ENCODE measurements at places on chromosomes 6 and 20.

GRCh38 chr20:38779247-38780097 is 26.0 kb upstream of the PPP1R16B start:
- DNase-seq = no peak

DNA sequence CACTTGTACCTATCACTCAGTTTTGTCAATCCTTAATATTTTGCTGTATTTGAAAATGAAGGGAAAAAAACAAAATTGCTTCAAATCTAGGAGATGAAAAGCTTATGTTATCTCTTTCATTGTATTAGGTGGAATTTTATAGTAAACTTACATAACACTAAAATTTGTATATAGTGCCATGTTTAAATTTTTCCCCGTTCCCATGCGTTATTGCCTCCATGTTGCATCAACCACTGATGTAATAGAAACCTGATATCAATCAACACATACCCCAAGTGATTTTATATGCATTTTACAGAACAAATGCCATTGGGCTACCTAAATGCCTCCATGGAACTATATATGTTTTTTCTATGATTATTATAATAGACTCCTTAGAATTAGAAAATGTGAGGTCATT is 14.8 kb upstream of the TREM2 start:
- no peak for DNase-seq

DNA sequence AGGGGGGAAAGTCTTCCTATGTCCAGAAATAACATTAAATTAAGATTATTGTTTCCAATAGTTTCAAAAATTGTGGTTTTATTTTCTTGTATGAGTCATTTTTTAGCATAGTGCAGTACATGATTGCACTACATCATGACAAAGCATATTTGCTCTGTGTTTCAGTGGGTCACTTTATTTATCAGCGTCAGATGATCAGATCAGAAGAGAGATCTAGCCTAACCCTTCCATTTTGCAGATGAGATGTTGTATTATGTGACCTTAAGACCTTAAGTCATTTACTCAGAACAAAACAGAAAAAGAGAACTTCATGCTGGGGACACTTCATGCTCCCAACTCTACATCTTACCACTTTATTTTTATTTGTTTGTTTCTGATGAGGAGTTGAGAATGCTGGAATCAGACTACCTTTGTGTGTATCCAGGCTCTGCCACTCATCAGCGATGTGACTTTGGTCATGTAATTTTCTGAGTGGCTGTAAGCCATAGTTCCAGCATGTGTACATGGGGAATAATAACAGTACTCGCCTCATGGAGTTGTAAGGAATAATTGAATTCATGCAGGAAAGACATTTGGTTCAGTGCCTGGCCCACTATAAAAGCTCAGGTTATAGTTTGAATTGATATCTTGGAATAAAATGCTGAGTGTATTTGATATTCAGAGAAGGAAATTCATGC is 13.5 kb downstream of the EYA4 start:
- DNase-seq = no peak

DNA sequence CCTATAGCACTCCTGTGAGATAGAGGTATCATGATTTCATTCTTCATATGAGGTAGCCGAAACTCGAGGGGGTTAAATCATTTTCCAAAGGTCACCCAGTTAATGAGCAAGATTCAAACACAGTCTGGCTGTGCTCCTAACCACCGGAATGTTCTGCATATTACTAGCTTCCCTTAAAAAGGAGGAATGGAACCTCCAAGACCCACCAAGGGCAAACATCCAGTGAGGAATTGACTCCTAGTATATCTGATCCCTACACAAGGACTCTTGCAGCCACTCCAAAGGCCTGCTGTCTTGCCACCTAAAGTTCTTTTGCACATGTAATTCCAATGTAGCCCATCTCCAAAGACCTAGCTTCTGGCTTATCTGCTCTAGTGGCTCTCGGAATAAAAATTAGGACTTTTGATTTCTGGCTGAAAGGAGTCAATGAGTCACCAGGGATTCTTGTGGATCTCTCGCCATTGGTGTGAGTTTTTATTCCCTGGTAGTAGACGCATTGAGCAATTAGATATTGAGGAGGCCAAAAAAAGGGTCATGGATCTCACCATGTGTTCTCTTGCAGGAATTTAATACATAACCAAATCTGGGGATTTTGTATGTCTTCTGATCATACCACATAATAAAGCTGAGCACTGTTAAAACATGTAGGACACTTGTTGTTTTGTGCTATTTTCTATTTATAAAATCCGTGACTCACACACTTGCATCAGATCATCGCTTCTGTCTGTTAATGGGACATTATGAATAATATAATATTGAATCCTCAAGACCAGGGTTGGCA is 9.1 kb downstream of the BCAS1 start:
- no peak for DNase-seq

GRCh38 chr20:41234041-41234440 is 83.5 kb downstream of the ZHX3 start:
- no peak for DNase-seq

DNA sequence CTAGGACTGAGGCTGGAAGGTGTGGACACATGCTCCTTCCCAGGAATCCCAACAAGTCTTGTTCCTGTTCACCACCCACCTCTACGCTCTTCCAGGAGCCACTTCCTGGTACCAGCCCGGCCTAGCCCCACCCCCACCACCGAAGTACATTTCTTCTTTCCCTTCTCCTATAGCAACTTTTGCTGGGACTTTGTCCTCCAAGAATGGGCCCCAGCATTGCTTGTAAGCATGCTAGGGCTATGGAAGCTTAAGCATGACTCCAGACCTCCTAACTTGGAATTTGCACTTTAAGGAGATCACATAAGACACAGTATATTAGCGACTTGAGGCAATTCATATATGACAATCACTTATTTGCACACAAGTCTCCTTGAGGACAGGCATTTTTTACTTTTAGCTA is 462.0 kb upstream of the ARID1B start:
- no peak for DNase-seq

DNA sequence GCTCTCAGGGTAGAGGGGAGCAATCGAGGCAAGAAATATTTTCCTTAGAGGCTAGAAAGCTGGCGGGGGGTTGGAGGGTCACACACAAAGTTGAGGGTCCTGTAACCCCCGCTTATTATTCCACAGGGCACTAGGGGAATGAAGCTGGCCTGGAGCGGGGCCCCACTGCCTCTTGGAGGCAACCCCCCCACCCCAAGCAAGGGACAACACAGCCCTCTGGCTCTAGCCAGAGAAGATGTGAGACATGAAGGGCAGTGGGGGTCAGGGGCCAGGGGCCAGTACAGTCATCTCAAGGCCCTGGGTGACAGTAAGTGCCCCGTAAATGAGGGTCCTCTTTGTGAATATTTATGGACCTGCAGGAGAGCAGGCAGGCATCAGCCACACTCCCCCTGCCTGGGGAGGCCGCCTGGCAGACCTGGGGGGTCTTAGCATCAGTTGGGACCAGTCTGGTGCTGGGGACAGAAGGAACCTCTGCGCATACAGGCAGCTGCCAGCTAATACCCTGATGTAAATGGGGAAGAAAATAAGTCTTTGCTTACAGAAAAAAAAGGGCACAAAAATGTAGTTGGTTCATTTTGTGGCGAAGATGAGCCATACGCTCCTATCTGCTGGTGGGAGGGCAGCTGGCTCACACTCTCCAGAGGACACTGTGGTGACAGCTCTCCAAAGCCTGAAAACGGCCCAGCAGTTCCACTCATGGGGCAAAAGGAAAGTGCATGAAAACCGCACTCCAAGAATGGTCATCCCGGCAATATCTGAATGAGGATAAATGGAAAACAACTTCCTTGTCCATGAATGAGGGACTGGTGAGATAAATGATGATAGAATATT is 21.9 kb downstream of the SPATA2 start:
- DNase-seq = no peak

- DNase-seq = no peak
Observed at GRCh38 chr6:26156850-26157250, 69.6 kb downstream of the HFE start.

DNA sequence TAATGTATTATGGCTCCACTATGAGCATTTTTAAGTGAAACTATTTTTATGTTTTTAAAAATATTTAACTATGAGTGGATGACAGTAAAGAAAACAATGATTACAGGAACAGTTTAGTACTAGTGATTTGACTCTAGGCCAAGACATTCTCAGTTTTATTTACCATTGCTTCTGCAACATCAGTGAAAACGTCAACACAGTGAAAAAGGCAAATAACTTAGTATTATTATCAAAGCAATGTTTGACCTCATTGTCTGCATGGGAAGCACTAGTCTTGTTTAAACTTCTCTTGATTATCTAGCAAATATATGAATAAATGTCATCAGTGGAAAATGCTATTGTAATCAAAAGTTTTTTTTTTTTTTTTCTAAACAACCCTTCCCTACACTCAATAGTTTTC is 165.0 kb downstream of the HTR1B start:
- DNase-seq = no peak

DNA sequence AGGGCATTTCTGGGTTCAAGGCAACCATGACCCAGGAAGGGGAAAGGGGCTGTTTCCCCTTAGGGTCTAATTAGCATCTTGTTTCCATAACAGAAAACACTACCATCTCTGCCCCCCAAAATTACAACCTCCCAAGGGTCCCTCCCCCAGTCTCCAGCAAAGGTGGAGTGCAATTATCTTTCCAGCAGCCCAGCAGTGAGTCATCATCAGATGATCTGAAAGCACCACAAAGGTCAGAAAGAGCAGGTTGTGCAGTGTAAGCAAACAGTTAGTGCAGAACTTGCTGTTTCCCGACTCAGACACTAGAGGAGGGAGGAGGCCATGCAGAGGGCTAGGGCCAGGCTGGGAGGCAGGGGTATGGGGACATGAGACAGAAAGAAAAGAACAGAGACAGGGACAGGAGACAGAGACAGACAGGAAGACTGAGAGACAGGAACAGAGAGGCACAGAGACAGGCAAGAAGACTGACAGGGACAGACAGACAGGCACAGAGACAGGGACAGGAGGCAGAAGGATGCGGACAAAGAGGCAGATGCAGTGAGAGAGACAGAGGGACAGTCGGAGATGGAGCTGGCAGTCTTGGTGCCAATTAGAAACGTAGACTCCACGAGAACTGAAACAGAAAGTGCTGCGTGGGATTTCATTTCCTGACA is 62.5 kb downstream of the PYGB start:
- DNase-seq = peak; percentile 98

DNA sequence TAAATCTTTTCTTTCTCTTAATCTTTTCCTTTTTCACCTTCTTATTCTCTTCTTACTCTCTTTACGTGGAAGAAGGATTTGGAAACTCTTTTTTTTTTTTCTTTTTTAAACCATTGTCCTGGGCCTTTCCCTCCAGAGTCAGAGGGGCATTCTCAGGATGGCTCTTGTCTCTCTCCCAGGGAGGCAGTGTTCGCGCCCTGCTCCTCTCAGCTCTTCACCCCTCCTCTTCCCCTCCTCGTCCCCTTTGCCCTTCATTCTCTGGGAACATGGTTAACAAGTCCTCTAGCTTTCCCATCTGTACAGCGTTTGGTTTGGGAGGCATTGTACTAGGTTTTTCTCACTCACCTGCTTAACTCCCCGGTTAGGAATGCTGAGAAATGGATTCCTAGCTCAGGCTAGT is 52.0 kb upstream of the TFB1M start:
- DNase-seq = no peak
